ENCODE measurements at places on chromosomes 6 and 20. TPM values are rescaled to one million over a fixed set of nuclear protein-coding genes. Genes with fewer than 3 reads are reported as not detected.

DNA sequence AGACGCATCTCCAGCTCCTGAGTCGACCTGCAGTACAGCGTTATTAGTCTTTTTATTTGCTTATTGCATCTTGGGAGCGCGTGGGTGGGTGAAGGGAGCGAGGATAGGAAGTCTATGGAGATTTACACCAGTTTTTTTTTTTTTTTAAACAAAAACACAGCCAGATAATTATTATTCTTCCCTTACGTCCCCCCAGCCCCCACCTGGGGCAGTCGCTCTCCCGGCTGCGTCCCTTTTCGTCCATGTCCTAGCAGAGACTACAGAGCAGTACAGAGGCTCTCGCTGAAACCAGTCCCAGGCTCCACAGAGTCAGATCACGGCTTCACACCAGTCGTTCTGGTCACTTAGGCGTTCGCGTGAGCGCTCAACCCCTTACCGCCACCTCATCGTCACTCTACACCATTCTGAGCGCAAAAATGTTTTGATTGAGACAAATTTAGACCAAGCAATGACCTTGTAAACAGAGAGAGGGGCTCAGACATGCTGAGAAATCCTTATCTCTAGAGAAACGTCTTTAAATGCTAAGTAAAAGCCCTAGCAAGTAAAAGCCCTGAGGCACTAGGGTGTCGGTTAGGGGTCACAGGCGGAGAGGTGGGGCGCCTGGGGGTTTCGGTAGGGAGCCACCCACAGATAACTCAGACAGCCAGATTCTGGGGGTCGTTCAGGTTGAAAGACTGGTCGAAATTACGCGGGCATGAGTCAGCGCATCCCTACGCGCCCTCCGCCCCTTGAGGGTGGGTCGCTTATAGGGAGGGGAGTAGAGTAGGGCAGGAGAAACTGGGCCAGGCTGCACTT is 975 bp upstream of the PPT2 start:
- H3K36me3 ChIP-seq = no peaks in the 10 kb centered on the region
- no peaks in the 10 kb centered on the region for H3K27me3 ChIP-seq
- peak; percentile 57 for DNase-seq
- H3K27ac ChIP-seq = peak overlapping the region; percentile 97
- H3K4me1 ChIP-seq = peaks cover 17% of the 10 kb centered on the region
- peak overlapping the region; percentile 68 for H3K4me3 ChIP-seq

- no peak overlapping the region for H3K4me3 ChIP-seq
- no peaks in the 10 kb centered on the region for H3K4me1 ChIP-seq
- H3K36me3 ChIP-seq = no peaks in the 10 kb centered on the region
- DNase-seq = no peak
- peak overlapping the region; percentile 78 for H3K27ac ChIP-seq
Measured at GRCh38 chr6:90478278-90478677, 108.6 kb downstream of the MAP3K7 start.

GRCh38 chr6:91149956-91150705 is 563.3 kb upstream of the MAP3K7 start:
- H3K4me1 ChIP-seq = no peaks in the 10 kb centered on the region
- no peaks in the 10 kb centered on the region for H3K27me3 ChIP-seq
- no peaks in the 10 kb centered on the region for H3K36me3 ChIP-seq
- H3K4me3 ChIP-seq = no peak overlapping the region

GRCh38 chr20:41287327-41287726 is 30.2 kb downstream of the ZHX3 start:
- H3K4me1 ChIP-seq = no peaks in the 10 kb centered on the region
- H3K27me3 ChIP-seq = no peaks in the 10 kb centered on the region
- no peak overlapping the region for H3K4me3 ChIP-seq
- H3K27ac ChIP-seq = no peak overlapping the region
- DNase-seq = no peak

- no peak overlapping the region for H3K4me3 ChIP-seq
- H3K27me3 ChIP-seq = no peaks in the 10 kb centered on the region
- no peaks in the 10 kb centered on the region for H3K4me1 ChIP-seq
- no peaks in the 10 kb centered on the region for H3K36me3 ChIP-seq
- no peak overlapping the region for H3K27ac ChIP-seq
Measured at GRCh38 chr6:107832151-107833056, 8.3 kb upstream of the SCML4 start.

DNA sequence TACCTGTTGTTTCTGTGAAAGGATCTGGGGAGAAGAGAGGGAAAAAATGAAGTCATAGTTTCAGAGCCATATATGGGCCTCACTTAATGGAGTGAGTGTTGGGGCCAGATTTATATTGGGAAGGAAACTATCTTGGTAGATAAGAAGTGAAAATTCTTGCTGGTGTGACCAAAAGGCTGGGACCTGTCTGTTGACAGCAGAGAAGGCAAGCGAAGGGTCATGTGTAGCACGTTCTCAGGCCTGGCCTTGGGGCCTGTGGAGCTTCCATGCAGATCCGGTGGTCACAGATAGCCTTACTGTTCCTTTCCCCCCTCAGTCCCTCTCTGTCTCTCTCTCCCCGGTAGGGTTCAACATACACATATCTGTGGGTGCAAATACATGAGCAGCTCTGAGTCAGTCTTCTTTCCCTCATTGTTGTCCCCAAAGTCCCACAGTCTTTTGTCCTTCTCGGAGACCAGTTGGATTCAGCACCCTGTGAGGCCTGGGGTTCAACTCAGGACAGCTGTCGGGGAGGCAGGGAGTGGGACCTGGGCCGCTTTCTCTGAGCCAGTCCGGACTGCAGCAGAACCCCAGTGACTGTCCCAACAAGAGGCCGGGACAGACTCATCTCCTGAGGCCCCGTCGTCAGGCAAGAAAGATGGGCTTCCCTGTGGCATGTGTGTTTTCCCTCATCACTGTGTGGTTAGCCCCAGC is 34.6 kb downstream of the PPP1R14C start:
- H3K27me3 ChIP-seq = no peaks in the 10 kb centered on the region
- no peak overlapping the region for H3K27ac ChIP-seq
- no peak for DNase-seq

DNA sequence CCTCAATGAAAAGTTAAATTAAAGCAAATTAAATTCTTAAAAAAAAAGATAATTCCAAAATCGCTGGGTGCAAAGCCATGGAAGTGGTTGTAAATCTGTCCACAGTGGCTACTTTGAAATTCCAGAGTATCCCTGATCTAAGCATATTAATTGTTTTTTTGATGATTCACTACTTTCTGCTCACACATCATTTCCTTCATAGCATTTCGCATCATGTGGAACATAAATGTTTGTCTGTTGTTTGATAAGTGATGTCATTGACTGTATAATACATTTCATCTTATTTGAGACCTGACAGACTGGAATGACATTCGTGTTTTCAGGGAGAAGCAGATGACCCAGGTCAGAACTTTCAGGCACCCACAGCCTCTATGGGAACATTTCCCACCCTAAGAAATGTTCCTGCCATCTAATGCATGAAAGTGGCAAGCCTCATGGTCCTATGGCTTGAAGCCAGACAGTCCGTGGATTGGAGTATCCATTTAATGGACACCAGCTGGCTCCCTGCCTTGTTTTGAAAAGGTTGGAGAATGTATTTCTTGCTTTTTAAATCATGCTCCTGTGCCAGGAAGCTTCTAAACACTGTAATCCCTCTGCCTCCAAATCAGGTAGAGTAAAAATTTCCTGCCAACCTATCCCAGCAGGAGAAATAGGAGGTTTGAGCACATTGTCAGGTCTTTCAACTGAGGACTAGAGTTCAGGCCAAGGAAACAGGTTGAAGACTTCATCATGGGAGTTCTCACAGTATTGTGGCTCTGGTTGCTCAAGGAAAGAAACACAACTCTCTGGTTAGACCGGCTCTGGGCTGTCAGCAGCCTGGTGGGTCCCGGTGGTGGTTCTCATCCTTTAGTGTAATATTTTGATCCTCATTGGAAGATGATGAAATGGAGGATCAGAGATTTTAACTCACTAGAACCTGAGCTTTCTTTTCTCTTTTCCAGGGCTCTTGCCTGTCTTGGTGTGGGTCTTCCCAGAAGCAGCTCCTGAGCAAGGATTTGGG is 157.9 kb downstream of the SLC24A3 start:
- DNase-seq = no peak
- no peaks in the 10 kb centered on the region for H3K4me1 ChIP-seq
- no peaks in the 10 kb centered on the region for H3K36me3 ChIP-seq
- H3K27ac ChIP-seq = no peak overlapping the region
- no peak overlapping the region for H3K4me3 ChIP-seq

- DNase-seq = peak; percentile 86
- H3K27ac ChIP-seq = peak overlapping the region; percentile 89
- H3K4me1 ChIP-seq = peaks cover 16% of the 10 kb centered on the region
- H3K27me3 ChIP-seq = no peaks in the 10 kb centered on the region
- no peaks in the 10 kb centered on the region for H3K36me3 ChIP-seq
- H3K4me3 ChIP-seq = no peak overlapping the region
Measured at GRCh38 chr6:33320315-33321181, 3.0 kb upstream of the ZBTB22 start.

- no peaks in the 10 kb centered on the region for H3K27me3 ChIP-seq
- no peaks in the 10 kb centered on the region for H3K4me1 ChIP-seq
- no peak for DNase-seq
Measured at GRCh38 chr6:90484385-90484784, 102.5 kb downstream of the MAP3K7 start.

Gene SLC12A5
- not detected for total RNA-seq

Gene EPB41L1
- total RNA-seq = 9.7 TPM

Gene GPANK1
- total RNA-seq = 5.1 TPM

Gene HFE
- total RNA-seq = 6.6 TPM

Gene PLEKHG1
- 50.3 TPM for total RNA-seq
